ENCODE measurements at places on chromosomes 4 and X. TPM values are rescaled to one million over a fixed set of nuclear protein-coding genes. Genes with fewer than 3 reads are reported as not detected.

DNA sequence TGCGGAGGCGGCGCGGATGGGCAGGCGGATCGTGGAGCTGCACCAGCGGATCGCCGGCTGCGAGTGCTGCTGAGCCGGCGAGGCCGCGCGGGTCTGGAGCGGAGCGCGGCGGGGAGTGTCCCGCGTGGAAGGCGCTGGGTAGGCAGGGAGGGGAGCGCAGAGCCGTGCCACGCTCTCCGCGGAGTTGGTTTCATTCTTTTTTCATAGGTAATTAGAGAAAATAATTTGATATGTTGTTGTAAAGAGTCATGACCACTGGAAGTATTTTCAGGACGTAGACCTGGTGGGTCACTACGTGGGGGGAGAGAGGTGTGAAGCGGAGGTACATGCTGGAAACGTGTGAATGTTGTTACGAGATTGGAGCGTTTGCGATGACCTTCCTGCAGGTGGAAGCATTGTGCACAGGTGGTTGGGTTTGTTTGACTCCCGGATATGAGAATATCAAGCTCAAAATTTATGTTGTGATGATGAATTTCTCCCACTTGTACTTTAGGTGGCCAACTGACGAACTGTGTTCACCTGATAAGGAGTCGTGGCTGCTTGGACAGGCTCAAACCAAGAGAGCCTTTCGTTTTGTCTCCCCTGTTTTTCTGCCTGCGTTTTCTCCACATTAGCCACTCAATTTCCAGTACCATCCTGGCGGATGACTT lies 19.1 kb upstream of the S100P start:
- peak; percentile 80 for DNase-seq

GRCh38 chrX:74133156-74133796 lies 170.7 kb upstream of the ZCCHC13 start:
- DNase-seq, result peak; percentile 6

DNA sequence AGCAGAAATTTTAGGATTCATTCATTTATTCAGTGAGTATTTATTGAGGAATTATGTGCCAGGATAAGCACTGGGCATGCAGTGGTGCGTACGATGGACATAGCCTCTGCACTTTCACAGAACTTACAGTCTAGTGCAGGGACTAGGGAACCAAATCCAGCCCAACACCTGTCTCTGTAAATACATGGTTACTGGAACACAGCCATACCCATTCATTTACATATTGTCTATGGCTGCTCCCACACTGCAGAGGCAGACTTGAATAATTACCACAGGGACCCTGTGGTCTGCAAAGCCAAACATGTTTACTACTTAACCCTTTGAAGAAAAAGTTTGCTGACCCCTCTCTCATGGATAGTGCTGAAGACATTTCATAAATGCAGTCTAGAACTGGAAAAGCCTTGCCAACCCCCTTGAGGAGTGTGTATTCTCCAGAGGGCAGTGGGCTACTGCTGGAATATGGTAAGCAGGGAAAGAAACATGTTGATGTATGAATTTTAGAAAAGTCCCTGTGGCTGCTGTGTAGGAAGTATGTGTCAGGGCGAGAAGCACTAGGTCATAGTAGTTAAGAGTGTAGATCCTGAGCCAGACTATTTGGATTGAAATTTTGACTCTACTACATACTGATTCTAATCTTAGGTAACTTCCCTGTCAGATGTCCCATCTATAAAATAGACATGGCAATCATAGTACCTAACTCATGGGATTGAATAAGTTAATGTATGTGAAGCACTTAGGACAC lies 75.5 kb downstream of the GALNT7 start:
- no peak for DNase-seq

DNA sequence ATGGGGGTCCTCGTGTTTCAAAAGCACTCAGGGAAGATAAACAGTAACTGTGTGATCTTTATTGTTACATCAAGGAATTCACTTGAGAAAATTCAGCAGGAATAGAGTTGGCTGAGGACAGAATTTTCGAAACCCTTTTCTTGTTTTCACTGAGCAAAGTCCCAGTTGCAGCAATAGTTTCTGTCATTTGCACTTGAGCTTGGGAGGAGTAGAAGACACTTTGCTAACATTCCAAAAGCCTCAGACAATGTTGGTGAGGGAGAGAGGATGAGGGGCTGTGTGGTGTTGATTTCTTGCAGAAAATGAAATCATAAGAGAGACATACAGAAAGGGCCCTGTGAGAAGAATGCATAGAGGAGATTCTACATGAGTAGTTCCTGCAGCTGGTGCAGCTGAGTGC lies 151.9 kb upstream of the DIPK2B start:
- no peak for DNase-seq

- no peak for DNase-seq
Measured at GRCh38 chr4:101192244-101192643, 155.1 kb downstream of the PPP3CA start.

DNA sequence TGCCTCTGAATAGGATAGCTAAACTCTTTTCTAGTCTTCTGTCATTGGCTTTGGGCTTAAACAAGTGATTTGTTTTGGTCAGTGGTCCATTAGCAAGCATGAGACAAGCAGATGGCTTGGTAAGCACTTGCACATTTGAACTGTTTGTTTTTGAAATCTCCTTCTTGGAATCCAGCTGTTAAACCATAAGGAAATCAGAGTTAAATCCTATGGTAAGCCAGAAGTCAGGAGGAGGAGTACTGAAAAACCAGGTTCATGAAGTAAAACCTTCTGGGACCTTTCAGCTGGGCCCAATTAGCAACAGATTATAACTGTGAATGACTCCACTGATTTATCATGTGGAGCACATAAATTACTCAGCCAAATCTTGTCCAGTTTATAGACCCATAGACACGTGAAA lies 1042.5 kb upstream of the PABPC4L start:
- no peak for DNase-seq

DNA sequence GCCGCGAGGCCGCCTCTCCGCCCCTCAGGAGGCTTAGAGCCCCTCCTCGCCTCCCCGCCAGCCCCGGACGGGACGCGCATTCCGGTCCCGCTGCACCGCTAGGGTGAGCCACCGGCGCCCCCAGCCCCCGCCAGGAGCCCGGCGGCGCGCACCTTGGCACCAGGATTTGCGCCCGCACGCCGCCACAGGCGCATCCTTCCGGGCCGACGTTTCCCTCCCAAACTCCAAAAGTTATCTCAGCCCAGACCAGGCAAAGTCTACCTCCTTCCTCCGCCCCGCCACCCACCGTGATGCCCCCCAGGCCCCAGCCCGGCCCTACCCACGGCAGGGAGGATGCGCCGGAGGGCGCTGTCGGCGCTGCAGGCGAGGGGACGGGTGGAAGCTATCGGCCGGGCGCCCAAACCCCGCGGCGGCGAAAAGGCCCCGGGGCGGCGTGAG lies 538 bp downstream of the SCML2 start:
- peak; percentile 48 for DNase-seq

GRCh38 chr4:106245176-106245575 lies 70.8 kb downstream of the TBCK start:
- no peak for DNase-seq

The SH3D19 gene
- total RNA-seq, result not detected

The PNCK gene
- 0.71 TPM for total RNA-seq

The HSFX1 gene
- total RNA-seq, result 0.47 TPM

Measured in activated CD4-positive, alpha-beta T cell treated with anti-CD3 and anti-CD28 coated beads for 36 hours (primary cell).